ENCODE measurements at places on chromosomes 13 and 19. TPM values are rescaled to one million over a fixed set of nuclear protein-coding genes. Genes with fewer than 3 reads are reported as not detected.

- H3K4me3 ChIP-seq = no peak overlapping the region
- H3K27me3 ChIP-seq = no peaks in the 10 kb centered on the region
- H3K4me1 ChIP-seq = peaks cover 35% of the 10 kb centered on the region
- peaks cover 79% of the 10 kb centered on the region for H3K36me3 ChIP-seq
- DNase-seq = no peak
Observed at GRCh38 chr19:39839678-39840327, 5.8 kb upstream of the DYRK1B start.

- H3K4me3 ChIP-seq = no peak overlapping the region
- DNase-seq = no peak
- H3K27me3 ChIP-seq = peaks cover 21% of the 10 kb centered on the region
- H3K4me1 ChIP-seq = no peaks in the 10 kb centered on the region
- no peaks in the 10 kb centered on the region for H3K36me3 ChIP-seq
Observed at GRCh38 chr13:25136880-25137787, 35.0 kb downstream of the AMER2 start.

DNA sequence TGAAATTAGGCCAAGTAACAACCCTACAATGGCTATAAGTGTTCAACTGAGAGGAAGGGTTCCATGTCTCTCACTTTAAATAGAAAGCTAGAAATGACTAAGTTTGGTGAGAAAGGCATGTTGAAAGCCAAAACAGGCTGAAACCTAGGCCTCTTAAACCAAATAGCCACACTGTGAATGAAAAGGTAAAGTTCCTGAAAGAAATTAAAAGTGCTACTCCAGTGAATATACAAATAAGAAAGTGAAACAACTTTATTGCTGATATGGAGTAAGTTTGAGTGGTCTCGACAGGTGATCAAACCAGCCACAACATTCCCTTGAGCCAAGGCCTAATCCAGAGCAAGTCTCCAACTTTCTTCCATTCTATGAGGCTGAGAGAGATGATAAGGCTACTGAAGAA, 209.6 kb downstream of the KLF12 start:
- DNase-seq = no peak
- H3K27ac ChIP-seq = no peak overlapping the region
- H3K4me1 ChIP-seq = no peaks in the 10 kb centered on the region
- no peaks in the 10 kb centered on the region for H3K27me3 ChIP-seq
- no peaks in the 10 kb centered on the region for H3K36me3 ChIP-seq
- H3K4me3 ChIP-seq = no peak overlapping the region

GRCh38 chr19:21765151-21765550, 2.2 kb downstream of the ZNF100 start:
- DNase-seq = peak; percentile 12
- H3K27ac ChIP-seq = no peak overlapping the region
- H3K4me3 ChIP-seq = no peak overlapping the region
- peaks cover 49% of the 10 kb centered on the region for H3K36me3 ChIP-seq
- H3K4me1 ChIP-seq = 0 out of 2 replicates have a peak, but pooled peaks cover 3% of the 10 kb centered on the region

GRCh38 chr13:113937073-113937472, 36.8 kb downstream of the C13orf46 start:
- H3K27me3 ChIP-seq = peaks cover 79% of the 10 kb centered on the region
- H3K36me3 ChIP-seq = no peaks in the 10 kb centered on the region
- H3K4me1 ChIP-seq = no peaks in the 10 kb centered on the region
- no peak for DNase-seq
- no peak overlapping the region for H3K27ac ChIP-seq
- no peak overlapping the region for H3K4me3 ChIP-seq

GRCh38 chr19:48487544-48487943, 18.4 kb downstream of the CYTH2 start:
- no peak for DNase-seq
- no peak overlapping the region for H3K4me3 ChIP-seq
- no peak overlapping the region for H3K27ac ChIP-seq
- H3K27me3 ChIP-seq = no peaks in the 10 kb centered on the region

DNA sequence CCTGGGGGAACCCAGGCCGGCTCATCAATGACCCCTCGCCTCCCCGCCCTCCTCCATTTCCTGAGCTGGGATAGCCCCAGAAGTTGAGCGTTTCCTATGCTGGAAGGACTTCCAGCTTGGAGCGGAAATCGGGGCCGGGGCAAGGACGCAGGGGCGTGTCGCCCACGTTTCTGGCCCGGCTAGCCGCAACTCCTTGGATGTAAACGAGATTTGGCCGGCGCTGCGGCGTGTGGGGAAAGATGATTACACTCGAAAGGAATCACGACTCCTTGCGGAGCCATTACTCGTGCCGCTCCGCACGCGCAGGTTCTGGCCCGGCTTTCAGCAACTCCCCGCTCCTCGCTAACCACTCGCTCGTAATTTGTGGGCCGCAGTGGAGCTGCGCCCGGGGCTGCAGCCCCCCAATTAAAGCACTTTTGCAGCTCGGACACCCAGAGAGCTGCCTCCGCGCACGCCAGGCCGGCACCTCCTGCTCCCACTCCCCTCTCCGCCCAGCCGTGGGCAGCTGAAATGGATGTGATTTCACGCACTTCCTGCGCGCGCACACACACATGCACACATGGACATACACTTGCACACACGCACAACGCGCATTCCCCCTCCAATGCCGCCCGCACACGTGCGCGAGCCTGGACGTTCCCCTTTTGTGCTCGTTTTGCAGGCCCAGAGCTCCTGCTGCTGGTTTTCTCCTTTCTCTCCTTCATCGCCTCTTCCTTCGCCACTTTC, 15.7 kb downstream of the ZIC5 start:
- no peaks in the 10 kb centered on the region for H3K4me1 ChIP-seq
- H3K4me3 ChIP-seq = no peak overlapping the region
- no peaks in the 10 kb centered on the region for H3K36me3 ChIP-seq
- no peak for DNase-seq
- peaks cover 62% of the 10 kb centered on the region for H3K27me3 ChIP-seq
- no peak overlapping the region for H3K27ac ChIP-seq

GRCh38 chr19:40804783-40805242, 5.8 kb downstream of the EGLN2 start:
- no peaks in the 10 kb centered on the region for H3K27me3 ChIP-seq
- H3K36me3 ChIP-seq = peaks cover 92% of the 10 kb centered on the region
- DNase-seq = no peak
- peak overlapping the region; percentile 14 for H3K27ac ChIP-seq
- peaks cover 45% of the 10 kb centered on the region for H3K4me1 ChIP-seq

- no peak for DNase-seq
- peaks cover 7% of the 10 kb centered on the region for H3K4me1 ChIP-seq
- H3K36me3 ChIP-seq = peaks cover 8% of the 10 kb centered on the region
- no peak overlapping the region for H3K4me3 ChIP-seq
Observed at GRCh38 chr19:47481460-47482052, 2.5 kb downstream of the KPTN start.

DNA sequence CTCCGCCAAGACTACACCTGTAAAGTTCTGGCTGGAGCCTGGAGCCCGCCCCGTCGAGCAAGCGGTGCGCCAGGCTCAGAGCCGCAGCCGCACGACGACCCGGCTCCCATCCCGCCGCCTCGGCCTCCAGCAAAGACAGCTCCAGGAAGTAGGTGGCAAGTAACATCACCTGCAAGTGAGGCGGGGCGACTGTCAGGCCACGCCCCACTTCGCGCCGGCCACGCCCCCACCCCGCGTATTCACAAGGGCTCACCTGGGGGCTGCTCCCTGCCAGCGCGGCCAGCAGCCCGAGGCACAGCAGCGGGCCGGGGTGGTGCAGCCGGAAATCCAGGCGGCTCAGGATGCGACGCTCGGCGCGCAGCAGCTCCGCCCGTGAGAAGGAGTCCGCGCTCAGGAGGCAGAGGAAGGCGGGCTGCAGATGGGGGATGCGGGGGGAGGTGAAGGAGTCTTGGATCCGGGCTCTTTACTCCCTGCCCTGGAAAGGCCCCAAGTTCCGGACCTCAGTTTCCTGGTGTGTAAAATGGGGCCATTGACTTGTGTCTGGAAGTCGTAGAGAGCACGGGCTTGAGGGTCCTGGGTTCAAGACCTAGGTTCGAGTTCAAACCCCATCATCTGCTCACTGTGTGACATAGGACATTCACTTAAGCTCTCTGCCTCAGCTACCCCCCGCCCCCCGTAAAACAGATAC, 3.2 kb downstream of the CCNP start:
- 0 out of 3 replicates have a peak, but pooled peaks cover 3% of the 10 kb centered on the region for H3K27me3 ChIP-seq
- no peak overlapping the region for H3K4me3 ChIP-seq
- peaks cover 34% of the 10 kb centered on the region for H3K4me1 ChIP-seq
- no peaks in the 10 kb centered on the region for H3K36me3 ChIP-seq
- no peak for DNase-seq

GRCh38 chr19:3494051-3494450, 6.4 kb downstream of the DOHH start:
- peaks cover 76% of the 10 kb centered on the region for H3K36me3 ChIP-seq
- peak; percentile 91 for DNase-seq
- no peak overlapping the region for H3K27ac ChIP-seq

DNA sequence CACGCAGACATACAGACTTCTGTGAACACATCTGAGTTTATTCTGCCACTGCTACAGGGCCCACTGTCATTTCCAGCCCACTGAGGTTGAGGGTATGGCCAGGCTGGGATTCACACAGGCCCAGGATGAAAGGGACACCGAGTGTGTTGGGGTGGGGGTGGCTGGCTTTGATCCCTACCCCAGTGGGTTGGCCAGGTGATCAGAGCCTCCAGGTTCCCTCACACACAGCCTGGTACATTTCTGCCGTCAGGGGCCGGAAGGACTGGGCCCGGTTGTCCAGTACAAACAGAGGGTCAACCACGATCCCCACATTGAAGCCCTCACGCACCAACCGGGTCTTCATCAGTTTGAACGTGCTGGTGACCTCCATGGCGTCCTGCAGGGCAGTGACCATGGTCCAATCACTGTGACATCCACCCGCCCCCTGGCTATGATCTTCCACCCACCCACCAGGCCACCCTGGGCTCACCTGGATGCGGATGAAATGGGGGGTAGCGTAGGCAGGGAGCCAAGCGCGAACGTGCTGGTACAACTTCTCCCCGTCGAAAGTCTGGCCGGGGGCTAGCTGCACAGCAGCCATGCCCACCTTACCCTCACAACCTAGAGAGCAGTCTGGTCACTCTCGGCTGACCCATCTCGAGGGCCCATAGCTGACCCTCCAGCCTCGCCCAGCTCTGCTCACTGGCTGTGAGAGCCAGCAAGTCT, 13.3 kb downstream of the SLC27A5 start:
- peak overlapping the region; percentile 73 for H3K27ac ChIP-seq
- no peak for DNase-seq
- H3K36me3 ChIP-seq = peaks cover 4% of the 10 kb centered on the region

DNA sequence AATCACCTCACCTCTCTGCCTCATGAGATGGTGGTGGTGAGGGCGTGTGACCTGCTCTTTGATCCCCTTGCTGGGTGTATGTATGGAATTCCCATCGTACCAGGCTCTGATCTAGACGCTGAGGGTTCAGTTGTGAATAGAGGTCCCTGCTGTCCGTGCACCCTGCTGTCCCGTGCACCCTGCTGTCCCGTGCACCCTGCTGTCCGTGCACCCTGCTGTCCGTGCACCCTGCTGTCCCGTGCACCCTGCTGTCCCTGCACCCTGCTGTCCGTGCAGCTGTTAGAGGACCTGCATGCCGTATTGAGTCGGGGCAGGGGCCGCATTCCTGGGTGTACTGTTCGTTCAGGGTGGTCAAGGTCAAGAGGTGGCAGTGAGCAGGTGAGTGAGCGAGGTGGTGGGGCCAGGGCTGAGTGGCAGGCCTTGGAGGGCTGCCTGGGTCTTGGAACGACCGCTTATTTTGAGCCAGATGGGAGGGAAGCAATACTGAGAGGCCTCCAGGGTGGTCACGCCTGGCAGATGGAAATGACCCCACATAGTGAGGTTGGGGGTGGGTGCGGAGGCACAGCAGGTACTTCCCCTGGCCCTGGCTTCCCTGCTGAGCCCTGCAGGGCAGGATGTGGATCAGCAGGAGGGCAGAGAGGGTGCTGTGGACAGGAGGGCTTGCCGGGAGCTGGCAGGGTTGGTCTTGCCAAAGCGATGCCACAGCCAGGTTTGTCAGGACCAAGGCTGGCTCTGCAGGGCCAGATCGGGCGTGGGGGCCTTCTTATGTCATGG, 4.6 kb upstream of the EPN1 start:
- no peaks in the 10 kb centered on the region for H3K27me3 ChIP-seq
- no peak overlapping the region for H3K27ac ChIP-seq
- peaks cover 25% of the 10 kb centered on the region for H3K4me1 ChIP-seq
- no peak overlapping the region for H3K4me3 ChIP-seq

- H3K27ac ChIP-seq = no peak overlapping the region
- no peaks in the 10 kb centered on the region for H3K36me3 ChIP-seq
- no peaks in the 10 kb centered on the region for H3K27me3 ChIP-seq
- H3K4me1 ChIP-seq = no peaks in the 10 kb centered on the region
- DNase-seq = no peak
- no peak overlapping the region for H3K4me3 ChIP-seq
Observed at GRCh38 chr13:94400874-94401273, 78.6 kb downstream of the DCT start.

GRCh38 chr19:56538761-56539263, at the start of gene ZFP28:
Gene ZFP28, plus strand, starts transcription at chr19:56538948. Its CDS starts 71 bp downstream, at chr19:56539019.
- no peaks in the 10 kb centered on the region for H3K27me3 ChIP-seq
- peaks cover 3% of the 10 kb centered on the region for H3K4me1 ChIP-seq
- H3K36me3 ChIP-seq = no peaks in the 10 kb centered on the region

DNA sequence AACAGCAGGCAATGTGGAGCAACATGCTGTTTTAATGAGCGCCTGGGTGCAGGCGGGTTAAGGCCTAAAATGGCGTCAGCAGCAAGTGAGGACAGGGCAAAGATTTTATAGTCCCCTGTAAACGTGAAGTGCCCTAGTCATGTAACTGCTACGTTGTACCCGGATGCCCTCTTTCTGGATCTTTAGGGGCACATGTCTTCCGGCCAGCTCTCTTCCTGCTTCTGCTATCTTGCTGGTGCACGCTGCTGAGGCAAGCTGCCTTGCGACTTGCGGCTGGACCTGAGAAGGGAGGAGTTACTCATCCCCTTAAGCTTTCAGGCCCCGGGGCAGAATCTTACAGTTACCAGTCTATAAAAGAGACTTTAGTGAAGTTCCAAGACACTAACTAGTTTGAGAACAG, 303.6 kb upstream of the DACH1 start:
- no peaks in the 10 kb centered on the region for H3K27me3 ChIP-seq
- no peaks in the 10 kb centered on the region for H3K36me3 ChIP-seq
- H3K27ac ChIP-seq = no peak overlapping the region
- DNase-seq = no peak
- H3K4me1 ChIP-seq = no peaks in the 10 kb centered on the region

PRSS57 gene
- 2.0 TPM for total RNA-seq

DAPK3 gene
- 39.2 TPM for total RNA-seq

RAB3A gene
- 3.7 TPM for total RNA-seq

CIRBP gene
- total RNA-seq = 222 TPM

MVB12A gene
- 46.2 TPM for total RNA-seq

PROZ gene
- total RNA-seq = not detected

KLK13 gene
- 2.8 TPM for total RNA-seq

CEACAM16 gene
- not detected for total RNA-seq

CNFN gene
- total RNA-seq = 0.35 TPM
